ENCODE measurements at places on chromosomes 11 and 22.

GRCh38 chr11:63595296-63595695 lies 18.9 kb downstream of the PLAAT3 start:
- no peak for DNase-seq

GRCh38 chr11:15970506-15971214 lies 385.7 kb downstream of the SOX6 start:
- no peak for DNase-seq

DNA sequence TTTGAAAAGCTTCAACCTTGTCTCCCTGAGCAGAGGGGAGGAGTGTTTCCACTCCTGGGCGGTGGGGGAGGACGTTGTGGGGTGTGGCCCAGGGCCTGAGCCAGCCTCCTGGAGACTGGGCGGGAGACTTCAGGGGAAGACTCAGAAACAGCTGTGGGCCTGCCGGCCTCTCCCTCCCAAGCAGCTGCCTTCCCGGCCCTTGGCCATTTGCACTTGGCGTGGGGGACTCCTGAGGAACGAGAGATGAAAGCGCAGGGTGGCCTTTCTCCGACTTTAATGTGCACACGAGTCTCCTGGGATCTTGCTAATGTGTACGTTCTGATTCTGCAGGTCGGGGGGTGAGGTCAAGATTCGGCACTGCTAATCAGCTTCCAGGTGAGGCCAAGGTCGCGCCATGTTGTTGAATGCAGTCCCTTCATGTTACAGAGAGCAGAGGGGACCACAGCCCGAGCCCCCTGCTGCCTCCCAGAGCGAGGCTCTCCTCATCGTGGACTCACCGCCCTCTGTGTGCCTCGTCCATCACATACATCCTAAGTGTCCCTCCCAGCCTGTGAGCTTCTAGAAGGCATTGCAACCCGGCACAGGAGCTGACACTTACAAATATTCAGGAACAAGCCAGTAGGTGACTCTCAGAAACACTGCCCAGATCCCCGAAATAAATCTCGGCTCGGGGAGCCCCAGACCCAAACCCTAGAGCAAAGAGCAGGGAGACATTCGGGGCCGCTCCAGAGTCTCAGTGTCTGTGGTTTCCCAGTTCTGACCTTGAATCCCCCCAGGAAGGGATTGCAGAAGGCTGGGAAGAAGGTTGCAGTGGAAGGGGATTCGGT lies 7.7 kb downstream of the LIF start:
- DNase-seq, result no peak

- no peak for DNase-seq
Observed at GRCh38 chr11:21465203-21465602, 727.7 kb upstream of the ANO5 start.

DNA sequence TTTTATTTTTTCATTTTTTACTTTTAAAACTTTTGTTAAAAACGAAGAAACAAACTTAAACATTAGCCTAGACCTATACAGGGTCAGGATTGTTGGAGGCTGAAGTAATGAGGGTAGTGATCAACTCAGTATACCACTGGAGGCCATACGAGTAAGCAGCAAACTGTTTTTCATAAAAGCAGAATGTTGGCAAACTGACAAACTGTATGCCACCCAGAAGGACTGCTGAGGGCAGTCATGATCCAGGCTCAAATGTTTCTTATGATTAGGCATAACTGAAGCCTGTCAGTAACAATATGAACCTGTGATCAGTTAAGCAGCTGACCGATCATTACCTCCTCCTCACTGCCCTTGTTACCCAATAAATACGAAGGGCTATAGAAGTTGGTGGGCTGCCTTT lies 10.2 kb upstream of the SC5D start:
- DNase-seq, result no peak

GRCh38 chr22:37808294-37808657 lies 542 bp downstream of the GCAT start:
- DNase-seq, result no peak

- DNase-seq, result no peak
Observed at GRCh38 chr22:31830721-31831070, 76.9 kb downstream of the DEPDC5 start.
